ENCODE measurements at places on chromosomes 11 and 22.

GRCh38 chr11:17972987-17973386 lies 39.9 kb downstream of the SERGEF start:
- DNase-seq, result peak; percentile 48

DNA sequence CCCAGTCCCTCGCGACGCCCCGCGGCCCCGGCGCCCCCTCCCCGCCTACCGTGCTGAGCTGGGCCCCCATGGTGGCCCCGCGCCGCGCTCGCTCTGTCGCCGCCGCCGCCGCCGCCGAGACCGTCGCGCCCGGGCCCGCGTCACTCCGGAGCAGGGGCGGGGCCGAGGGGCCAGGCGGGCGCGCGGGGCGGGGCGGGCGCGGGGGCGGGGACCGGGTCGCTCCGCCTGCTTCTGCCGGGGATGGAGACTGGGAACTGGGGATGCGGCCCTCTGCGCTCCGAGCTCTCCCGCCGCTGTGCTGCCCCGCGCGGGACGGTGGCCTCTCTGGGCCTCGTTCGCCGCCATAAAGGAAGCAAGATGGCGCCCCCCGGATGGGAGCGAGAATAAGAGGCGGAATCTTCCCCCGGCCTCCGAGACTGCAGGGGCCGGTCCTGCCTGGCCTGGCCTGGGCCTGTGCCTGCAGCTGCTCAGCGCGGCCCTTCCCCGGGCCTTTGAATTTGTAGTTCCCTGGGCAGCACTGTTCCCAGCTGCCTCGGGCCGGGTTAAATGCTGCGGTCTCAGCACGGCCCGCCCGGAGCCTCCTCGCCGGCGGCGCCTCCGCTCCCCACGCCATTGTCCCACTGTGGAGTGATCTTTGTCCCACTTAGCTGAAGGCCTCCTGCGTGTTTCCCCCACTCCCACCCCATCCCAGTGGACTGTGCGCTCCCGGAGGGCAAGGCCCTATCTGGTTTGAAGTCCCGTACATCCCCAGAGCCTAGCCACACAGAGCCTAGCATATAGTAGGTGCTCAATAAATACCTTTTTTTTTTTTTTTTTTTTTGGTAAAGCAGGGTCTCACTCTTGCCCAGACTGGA lies at the start of gene CYB5R3:
Gene CYB5R3, minus strand, starts transcription at position 147 of the 854 bp plus-strand sequence. Its CDS starts 77 bp downstream, at position 70.
- DNase-seq, result peak; percentile 93

- peak; percentile 24 for DNase-seq
Observed at GRCh38 chr11:78801161-78801884, 226.7 kb upstream of the NARS2 start.

DNA sequence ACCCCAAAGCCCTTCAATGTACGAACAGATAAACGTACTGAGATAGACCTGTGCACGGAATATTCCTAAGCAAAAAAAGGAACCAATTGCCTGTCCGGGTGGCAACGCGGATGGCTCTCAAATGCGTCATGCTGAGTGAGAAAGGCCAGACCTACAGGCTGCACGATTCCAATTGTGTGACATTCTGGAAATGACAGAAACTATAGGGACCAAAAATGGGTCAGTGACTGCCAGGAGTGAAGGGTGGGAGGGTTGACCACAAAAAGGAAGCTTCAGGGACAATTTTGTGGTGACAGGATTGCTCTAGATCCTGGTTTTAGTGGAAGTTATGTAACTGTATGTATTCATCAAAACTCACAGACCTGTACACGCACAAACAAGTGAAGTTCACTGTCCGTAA lies 24.0 kb upstream of the SYT8 start:
- no peak for DNase-seq

DNA sequence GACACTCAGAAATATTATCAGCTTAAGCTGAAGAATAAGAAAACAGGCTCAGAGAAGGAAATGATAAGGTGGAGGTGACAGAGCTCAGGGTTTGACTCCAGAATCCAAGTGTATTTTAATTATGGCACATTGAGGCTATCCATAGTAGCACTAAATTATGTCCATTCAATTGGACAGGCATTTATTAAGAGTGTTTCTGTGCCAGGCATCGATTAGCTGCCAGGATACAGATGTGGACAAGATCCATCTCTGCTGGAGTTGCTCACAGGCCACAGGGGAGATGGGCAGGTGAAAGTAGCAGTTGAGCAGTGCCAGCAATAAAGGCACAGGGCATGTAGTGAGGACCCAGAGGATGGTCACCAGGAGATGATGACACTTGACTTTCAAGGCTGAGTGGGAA lies 592.5 kb downstream of the INSC start:
- DNase-seq, result no peak

- DNase-seq, result no peak
Observed at GRCh38 chr22:31821572-31821971, 67.8 kb downstream of the DEPDC5 start.

DNA sequence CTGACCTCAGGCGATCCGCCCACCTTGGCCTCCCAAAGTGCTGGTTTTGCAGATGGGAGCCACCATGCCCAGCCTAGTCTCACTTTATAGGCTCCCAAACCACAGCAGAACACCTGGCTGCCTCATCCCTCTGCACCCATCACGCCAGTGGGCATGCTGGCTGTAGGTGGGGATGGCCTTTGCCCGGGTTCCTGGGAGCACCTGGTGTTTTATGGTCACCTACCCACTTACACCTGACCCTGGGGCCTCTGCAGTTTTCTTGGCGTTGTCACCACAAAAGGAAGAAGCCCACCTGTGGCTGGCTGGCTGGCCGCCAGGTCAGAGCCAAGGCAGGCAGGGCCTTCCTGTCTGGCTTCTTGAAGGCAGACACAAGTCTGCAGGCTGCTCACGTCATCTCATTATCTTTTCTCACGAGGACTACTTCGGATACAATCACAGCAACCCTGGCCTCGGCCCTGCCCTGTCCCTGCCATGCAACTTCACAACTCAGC lies 8.2 kb downstream of the RRP7A start:
- no peak for DNase-seq

GRCh38 chr22:50479721-50480120 lies 1.6 kb upstream of the ADM2 start:
- DNase-seq, result no peak

DNA sequence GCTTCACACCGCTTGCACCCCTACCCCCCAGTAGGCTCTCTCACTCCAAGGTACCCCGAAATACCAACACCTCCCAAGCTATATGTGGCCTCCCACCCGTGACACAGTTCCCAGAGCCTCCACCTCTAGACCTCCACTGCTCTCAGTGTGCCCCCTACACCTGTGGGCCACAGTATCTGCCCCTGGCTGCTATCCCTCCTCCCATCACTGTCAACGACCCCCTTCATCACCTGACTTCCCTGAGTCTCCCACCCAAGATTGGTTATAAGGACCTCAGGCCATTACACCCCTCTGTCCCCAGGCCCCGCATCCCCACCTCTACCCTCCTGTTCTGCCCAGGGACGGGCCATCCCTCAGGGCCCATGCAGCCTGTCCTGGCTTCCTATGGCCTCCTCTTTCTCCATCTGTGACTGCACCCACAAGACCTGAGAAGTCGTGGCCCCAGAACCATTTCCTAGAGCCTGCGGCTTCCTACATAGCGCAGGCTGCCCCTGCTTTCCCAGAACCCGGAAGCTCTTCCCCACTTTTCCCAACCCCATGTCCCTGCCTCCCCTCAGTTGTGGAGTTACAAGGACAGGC lies 734 bp downstream of the ACR start:
- no peak for DNase-seq

DNA sequence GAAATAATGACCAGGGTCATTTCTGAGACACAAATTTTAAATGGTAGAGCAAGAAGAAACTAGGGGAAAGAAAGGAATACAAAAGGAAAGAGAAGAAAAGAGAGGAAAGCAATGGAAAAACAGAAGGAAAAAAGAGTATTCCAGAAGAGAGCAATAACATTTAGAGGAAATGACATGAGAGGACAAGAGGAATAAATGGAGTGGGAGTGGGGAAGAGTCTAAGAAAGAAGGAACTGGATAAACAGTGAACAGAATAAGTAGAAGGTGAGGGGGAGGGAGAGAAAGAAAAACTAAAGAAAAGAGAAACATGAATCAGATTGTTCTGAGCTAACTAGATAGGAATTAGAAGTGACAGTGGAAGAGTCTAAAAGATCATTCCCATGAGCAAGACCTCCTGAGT lies 28.4 kb downstream of the PRDM10 start:
- DNase-seq, result no peak

GRCh38 chr11:117316197-117316961 lies at the start of gene BACE1:
Gene BACE1, minus strand, starts transcription at chr11:117316256. Its CDS starts 461 bp downstream, at chr11:117315795.
- DNase-seq, result peak; percentile 86

- no peak for DNase-seq
Observed at GRCh38 chr22:45077286-45077685, 67.5 kb upstream of the PHF21B start.

DNA sequence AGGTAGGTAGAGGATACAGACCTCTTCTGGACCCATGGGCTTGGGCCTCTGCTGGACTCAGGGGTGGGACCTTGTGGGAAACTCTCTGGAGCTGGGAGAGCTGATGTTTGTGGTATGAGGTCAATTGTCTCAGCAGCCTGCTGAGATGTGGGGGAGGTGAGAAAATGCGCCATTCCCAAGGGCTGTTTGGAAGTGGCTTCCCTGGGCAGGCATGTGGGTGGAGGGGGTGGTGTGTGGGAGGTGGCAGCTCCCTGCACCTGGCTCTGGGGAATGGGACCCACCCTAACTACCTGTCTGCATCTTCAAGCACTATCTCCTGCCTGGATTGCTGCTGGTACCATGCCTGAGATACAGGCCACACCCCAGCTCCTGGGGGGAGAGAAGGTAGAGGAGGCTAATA lies 97.4 kb upstream of the THY1 start:
- no peak for DNase-seq

DNA sequence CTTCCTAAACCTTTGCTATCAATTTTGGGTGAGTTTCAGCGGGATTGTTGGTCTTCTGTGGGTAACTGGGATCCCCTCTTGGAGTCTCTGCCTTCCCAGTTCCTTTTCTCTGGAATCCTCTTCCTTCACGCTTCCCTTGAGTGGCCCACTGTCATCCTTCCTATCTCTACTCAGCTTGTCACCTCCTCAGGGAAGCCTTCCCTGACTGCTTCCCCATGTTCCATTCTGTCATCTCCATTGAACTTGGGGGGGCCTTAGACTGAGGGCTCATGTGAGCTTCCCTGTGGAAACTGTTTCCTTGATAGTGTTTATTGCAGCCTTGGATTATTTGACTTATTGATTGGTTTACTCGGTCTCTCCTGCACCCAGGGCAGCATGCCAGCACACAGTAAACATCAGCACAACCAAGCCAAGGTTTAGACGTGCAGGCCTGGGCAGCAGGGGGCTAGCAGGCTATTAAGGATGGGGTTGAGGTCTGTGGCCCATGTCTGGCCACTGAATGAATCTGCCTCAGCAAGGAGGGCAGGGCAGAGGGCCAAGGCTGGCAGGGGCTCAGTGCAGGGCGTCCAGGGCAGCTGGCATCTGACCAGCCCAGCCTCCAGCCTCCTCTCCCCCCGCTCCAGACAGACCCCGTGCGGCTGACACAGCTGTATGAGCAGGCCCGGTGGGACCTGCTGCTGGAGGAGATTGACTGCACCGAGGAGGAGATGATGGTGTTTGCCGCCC lies 7.2 kb downstream of the TRPT1 start:
- no peak for DNase-seq

DNA sequence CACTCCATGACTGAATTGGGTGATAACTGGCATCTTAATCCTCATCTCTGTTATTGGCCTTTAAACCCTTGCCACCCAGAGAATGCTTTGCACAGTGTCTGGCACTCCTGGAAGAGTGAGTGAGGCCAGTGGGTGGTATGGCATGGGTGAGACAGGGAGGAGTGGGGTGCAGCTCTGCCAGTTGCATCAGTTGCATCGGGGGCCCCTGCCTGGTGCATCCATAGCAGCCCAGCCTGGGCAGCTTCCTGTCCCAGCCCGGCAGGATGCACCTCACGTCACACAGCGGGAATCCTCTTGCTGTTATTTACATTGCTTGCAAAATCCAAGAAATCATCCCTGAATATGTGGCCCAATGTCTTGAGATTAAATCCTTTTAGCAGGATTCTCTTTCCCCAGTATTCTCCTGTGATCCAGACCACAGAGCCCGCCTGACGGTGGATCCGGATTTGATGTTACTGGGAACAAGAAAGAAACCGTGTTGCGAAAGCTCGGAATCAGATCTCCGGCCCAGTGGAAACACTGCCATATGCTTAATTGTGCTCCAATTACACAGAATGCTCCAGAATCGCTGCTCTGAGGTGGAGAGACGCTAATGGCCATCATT lies 37.6 kb upstream of the MN1 start:
- DNase-seq, result no peak

GRCh38 chr11:126707498-126707897 lies 293.1 kb downstream of the KIRREL3 start:
- no peak for DNase-seq

GRCh38 chr11:30788849-30789248 lies 202.7 kb upstream of the MPPED2 start:
- DNase-seq, result peak; percentile 5

- no peak for DNase-seq
Observed at GRCh38 chr22:50722048-50722701, 15.8 kb upstream of the ACR start.

DNA sequence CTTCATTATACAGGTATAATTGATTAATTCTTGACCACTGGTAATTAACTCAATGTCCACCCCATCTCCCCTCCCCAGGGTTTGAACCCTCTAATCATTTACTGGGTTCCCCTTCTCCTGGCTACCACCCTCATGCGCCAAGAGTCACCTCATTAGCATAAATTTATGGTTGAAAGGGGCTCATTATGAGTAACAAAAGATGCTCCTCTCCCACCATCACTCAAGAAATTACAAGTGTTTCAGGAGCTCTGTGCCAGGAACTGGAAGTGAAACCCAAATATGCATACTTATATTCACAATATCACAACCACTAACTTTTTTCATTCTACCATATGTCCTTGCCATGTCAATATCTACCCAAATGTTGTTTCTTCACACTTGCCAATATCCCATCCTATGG lies 7.8 kb upstream of the STIP1 start:
- DNase-seq, result no peak

GRCh38 chr11:131064373-131064991 lies 148.2 kb upstream of the SNX19 start:
- DNase-seq, result peak; percentile 68

DNA sequence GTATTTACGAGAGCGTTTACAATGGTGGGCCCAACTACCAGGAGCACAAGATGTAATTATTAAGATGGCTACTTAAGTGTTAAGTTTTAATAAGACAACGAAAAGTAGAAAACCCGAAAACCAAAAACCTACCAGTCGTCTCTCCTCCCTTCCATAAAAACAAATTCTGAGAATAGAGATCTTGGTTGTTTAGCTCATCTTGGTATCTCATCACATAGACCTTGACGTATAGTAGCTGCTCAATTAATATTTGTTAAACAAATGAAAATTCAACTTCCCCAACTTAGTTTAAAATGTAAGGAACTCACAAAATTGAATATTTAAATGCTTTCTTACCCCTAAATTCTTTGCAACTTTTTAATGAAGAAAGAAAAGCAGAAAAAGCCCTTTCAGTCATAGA lies 669 bp downstream of the KDM4D start:
- peak; percentile 10 for DNase-seq

- DNase-seq, result no peak
Observed at GRCh38 chr11:10387206-10388083, 67.6 kb upstream of the AMPD3 start.
